ENCODE measurements at places on chromosomes 1 and 21. TPM values are rescaled to one million over a fixed set of nuclear protein-coding genes. Genes with fewer than 3 reads are reported as not detected.
A peak's percentile ranks its signal among the peaks of the same experiment; 100 is the strongest.

DNA sequence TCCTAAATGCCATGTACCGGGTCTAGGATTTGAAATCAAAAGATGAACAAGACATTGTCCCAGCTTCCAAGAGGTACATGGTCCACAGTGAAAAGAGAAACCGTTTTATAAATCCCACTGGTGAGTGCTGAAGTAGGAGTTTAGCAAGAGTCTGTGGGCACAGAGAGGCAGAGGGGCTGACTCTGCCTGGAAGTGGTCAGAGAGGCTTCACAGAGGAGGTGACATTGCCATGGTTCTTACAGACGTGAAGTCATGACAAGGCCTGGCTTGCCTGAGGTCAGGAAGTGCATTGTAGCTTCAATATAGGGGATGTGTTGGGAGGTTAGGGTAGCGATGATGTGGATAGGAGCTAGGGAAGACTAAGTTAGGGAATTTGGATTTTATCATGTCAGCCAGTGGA, 28.4 kb downstream of the MAPKAPK2 start:
- peak; percentile 83 for DNase-seq
- H3K4me1 ChIP-seq, result peaks cover 82% of the 10 kb centered on the region
- H3K36me3 ChIP-seq, result peaks cover 1% of the 10 kb centered on the region
- H3K4me3 ChIP-seq, result peak overlapping the region; percentile 9

- no peaks in the 10 kb centered on the region for H3K4me1 ChIP-seq
- no peak overlapping the region for H3K27ac ChIP-seq
- no peaks in the 10 kb centered on the region for H3K36me3 ChIP-seq
- DNase-seq, result no peak
Observed at GRCh38 chr1:63878932-63879331, 105.1 kb downstream of the ROR1 start.

GRCh38 chr1:24996456-24996855, 66.4 kb upstream of the RUNX3 start:
- peak overlapping the region; percentile 96 for H3K27ac ChIP-seq
- peaks cover 98% of the 10 kb centered on the region for H3K4me1 ChIP-seq
- no peak overlapping the region for H3K4me3 ChIP-seq
- DNase-seq, result no peak

GRCh38 chr1:161128591-161129420, 3.7 kb downstream of the DEDD start:
- peaks cover 43% of the 10 kb centered on the region for H3K36me3 ChIP-seq
- H3K4me1 ChIP-seq, result peaks cover 44% of the 10 kb centered on the region
- no peak for DNase-seq

DNA sequence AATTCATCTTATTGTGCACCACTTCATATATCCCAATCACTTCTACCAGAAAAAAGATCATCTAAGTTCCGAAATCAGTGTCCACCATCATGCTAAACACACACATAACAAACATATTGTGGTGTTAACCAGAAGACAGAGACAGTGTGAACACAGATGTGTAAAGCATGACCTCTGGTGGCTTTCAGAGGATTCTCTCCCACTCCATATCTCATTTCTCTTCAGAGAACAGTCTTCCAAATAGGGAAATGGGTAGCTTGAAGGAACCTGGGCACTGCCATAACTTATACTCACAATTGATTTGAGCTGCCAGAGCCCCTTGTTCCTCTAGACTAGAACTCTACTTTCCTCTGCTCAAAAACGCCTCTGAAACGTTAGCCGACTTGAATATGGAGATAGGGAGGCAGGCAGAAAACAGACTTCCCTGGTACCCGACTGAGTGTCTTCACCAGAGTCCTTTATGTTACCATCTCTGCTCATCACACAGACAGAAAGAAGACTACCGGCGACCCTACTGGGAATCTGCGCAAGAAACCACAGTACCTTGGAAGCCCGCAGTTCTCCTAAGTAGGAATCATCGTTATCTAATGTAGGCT, 1.8 kb upstream of the ELAPOR1 start:
- no peak for DNase-seq
- no peak overlapping the region for H3K4me3 ChIP-seq
- H3K27ac ChIP-seq, result no peak overlapping the region

DNA sequence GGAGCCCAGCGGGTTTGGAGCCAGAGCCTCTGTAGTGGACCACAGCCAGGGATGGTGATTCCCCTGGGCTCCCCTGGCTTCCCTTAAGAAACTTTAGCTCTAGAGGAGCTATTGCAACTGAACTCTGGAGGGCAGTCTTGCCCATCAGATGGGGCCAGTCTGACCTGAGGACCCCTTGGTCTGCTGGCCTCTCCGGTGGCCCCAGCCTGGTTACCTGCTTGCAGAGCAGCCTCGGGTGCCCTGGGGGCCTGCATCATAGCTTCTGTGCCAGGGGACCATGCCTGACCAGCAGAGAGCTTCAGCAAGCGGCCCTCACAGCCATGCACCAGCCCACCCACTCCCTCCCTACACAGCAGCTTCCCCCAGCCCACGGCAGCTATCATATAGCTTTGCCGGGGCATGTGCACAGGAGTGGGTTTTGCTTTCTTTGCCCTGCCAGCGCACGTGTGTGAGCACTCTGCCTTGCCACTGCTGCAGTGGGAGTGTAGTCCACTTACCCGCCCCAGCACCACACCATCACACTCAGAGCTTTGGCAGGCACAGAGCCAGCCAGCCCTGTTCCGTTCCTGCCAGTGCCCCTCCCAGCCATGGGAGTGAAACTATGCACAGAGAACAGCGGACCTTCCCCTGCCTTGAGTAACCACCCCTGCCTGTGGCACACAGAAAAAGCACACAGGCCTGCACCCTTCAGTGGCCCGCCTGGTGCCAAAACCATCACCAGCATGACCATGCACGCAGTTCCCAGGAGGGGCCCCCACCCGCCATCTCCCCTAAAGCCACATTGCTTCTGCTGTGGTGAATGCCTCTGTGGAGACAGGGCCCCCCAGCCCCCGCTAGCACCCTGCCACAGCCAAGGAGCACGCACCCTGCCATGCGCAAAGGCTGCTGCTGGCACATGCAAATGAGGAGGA, 442.9 kb upstream of the NEGR1 start:
- no peaks in the 10 kb centered on the region for H3K36me3 ChIP-seq
- no peak overlapping the region for H3K27ac ChIP-seq
- H3K4me3 ChIP-seq, result no peak overlapping the region
- no peaks in the 10 kb centered on the region for H3K4me1 ChIP-seq

DNA sequence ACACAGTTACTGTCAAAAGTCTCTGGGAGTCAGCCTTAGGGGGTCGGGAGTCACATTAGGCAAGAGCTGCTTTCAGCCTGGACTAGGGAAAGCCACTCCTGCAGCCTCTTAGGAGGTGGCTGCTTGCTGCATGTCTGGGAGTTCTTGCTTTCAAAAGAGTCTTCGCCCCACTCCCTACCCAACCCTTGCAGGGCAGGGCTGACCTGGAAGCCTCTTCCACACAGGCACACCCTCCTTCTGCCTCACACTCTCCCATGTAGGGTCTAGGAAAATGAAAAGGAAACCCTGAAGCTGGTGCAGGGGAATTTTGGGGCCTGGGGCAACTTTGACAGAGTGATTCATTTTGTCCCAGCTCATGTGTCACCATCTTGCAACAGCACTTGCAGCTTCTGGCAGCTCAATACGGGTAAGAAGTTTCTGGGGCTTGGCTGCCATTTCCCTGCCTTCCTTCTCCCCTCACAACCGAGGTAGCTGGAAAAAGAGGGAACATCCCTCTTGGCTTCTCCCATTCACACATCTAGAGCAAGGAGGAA, 37.3 kb downstream of the KCND3 start:
- no peak for DNase-seq
- peaks cover 4% of the 10 kb centered on the region for H3K4me1 ChIP-seq
- no peak overlapping the region for H3K4me3 ChIP-seq
- H3K27ac ChIP-seq, result no peak overlapping the region
- no peaks in the 10 kb centered on the region for H3K36me3 ChIP-seq
- H3K27me3 ChIP-seq, result peaks cover 29% of the 10 kb centered on the region

DNA sequence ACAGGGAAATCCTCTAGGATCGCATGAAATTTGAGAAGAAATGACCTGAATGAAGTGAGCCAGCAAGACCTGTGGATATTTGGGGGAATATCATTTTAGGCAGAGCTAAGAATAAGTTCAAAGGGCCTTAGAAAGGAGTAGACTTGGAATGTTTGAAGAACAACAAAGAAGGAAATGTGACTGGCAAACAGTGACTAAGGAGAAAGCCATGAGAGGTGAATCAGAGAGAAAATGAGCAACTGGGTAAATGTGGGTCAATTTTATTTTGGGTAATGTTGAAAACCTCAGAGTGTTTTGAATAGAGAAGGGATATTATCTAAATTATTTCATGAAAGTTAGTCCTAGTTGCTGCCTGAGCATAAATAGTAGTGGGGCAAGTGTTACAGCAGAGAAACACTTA, 672.8 kb downstream of the LMO4 start:
- no peak overlapping the region for H3K27ac ChIP-seq
- DNase-seq, result no peak
- no peaks in the 10 kb centered on the region for H3K36me3 ChIP-seq
- H3K4me1 ChIP-seq, result no peaks in the 10 kb centered on the region
- H3K4me3 ChIP-seq, result no peak overlapping the region

GRCh38 chr1:210407207-210407886, 78.6 kb downstream of the HHAT start:
- H3K27ac ChIP-seq, result no peak overlapping the region
- DNase-seq, result peak; percentile 72
- H3K27me3 ChIP-seq, result peaks cover 7% of the 10 kb centered on the region
- no peak overlapping the region for H3K4me3 ChIP-seq
- peaks cover 2% of the 10 kb centered on the region for H3K4me1 ChIP-seq

FAM78B gene
- total RNA-seq, result 0.15 TPM

- H3K27ac ChIP-seq, result no peak overlapping the region
- no peak overlapping the region for H3K4me3 ChIP-seq
- DNase-seq, result no peak
- H3K27me3 ChIP-seq, result peaks cover 10% of the 10 kb centered on the region
Observed at GRCh38 chr1:7069931-7070330, 284.7 kb downstream of the CAMTA1 start.

DNA sequence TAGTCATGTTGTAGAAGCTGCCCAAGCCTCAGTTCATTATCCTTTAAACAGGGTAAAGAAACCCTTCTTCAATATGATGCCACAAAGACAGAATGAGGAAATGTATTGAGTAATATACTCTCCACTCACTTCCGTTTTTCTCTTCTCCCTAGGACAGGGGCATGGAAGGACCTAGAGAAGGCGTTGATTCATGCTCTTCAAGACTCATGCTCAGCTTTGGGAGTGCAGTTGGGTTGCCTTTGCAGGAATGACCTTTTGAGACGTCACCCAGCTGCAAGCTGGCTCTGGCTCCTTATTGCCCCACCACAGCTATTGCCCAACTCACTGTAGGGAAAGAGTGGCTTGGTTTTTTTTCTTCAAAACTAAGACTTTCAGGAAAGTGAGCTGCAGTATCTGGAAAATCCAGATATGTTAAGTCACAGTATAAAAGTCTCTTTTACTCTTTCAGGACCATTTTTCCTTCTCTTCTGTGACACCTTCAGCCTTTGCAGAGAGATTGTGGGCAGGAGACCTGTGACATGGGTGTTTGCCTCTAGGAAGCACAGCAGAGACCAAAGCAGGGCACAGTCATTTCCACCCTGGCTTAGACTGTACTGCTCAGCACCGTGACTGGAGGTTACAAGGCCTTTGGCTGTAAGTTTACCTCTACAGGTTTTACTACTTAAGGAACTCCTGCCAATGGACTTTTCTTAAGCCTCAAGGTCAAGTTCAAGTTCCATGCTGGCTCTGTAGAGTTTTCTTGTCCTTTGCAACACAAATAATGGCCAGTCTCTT, 39.5 kb downstream of the XCL2 start:
- peaks cover 30% of the 10 kb centered on the region for H3K36me3 ChIP-seq
- no peaks in the 10 kb centered on the region for H3K27me3 ChIP-seq
- peaks cover 92% of the 10 kb centered on the region for H3K4me1 ChIP-seq
- no peak overlapping the region for H3K4me3 ChIP-seq

GRCh38 chr1:6235296-6235677, 477 bp downstream of the ICMT start:
- peaks cover 27% of the 10 kb centered on the region for H3K4me1 ChIP-seq
- H3K27me3 ChIP-seq, result peaks cover 19% of the 10 kb centered on the region
- no peak for DNase-seq
- peak overlapping the region; percentile 84 for H3K27ac ChIP-seq
- H3K4me3 ChIP-seq, result peak overlapping the region; percentile 86

GRCh38 chr1:88774151-88774556, 90.1 kb downstream of the PKN2 start:
- H3K36me3 ChIP-seq, result peaks cover 64% of the 10 kb centered on the region
- H3K27me3 ChIP-seq, result no peaks in the 10 kb centered on the region
- no peak for DNase-seq
- peaks cover 15% of the 10 kb centered on the region for H3K4me1 ChIP-seq

- H3K36me3 ChIP-seq, result peaks cover 21% of the 10 kb centered on the region
- peaks cover 4% of the 10 kb centered on the region for H3K4me1 ChIP-seq
- no peak for DNase-seq
- no peaks in the 10 kb centered on the region for H3K27me3 ChIP-seq
Observed at GRCh38 chr1:231279683-231280082, 38.7 kb downstream of the GNPAT start.

- H3K27ac ChIP-seq, result peak overlapping the region; percentile 5
- no peaks in the 10 kb centered on the region for H3K27me3 ChIP-seq
- no peaks in the 10 kb centered on the region for H3K36me3 ChIP-seq
- H3K4me3 ChIP-seq, result no peak overlapping the region
Observed at GRCh38 chr1:225462714-225463574, 35.1 kb upstream of the LBR start.

DNA sequence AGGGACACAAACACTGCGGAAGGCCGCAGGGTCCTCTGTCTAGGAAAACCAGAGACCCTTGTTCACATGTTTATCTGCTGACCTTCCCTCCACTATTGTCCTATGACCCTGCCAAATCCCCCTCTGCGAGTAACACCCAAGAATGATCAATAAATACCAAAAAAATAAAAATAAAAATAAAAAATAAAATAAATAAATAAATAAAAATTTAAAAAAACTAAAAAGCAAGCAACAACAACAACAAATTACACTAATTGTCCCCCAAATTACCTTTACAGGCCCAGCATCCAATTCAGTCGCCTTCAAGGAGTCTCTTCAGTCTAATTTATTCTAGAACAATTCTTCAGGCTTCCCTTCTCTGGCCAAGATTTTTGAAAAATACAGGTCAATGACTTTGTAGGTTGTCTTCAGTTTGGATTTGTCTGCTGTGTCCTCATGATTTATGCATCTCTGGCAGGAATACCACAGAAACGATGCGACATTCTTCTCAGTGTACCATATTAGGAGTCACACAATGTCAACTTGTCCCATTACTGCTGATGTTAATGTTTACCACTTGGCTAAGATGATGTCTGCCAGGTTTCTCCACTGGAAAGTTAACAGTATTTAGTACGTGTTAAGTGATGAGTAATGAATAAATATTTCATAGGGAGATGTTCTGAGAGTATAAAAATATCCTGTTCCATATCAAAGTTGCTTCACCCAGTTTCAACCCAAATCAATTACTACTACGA, 20.3 kb upstream of the BMP8B start:
- H3K4me3 ChIP-seq, result no peak overlapping the region
- H3K36me3 ChIP-seq, result peaks cover 3% of the 10 kb centered on the region
- no peak overlapping the region for H3K27ac ChIP-seq

PRR9 gene
- total RNA-seq, result not detected

- peak overlapping the region; percentile 83 for H3K27ac ChIP-seq
- peak overlapping the region; percentile 8 for H3K4me3 ChIP-seq
- H3K4me1 ChIP-seq, result peaks cover 59% of the 10 kb centered on the region
Observed at GRCh38 chr1:167541610-167542009, 12.0 kb downstream of the CREG1 start.

GRCh38 chr1:245475961-245476516, 321.3 kb downstream of the KIF26B start:
- H3K27me3 ChIP-seq, result no peaks in the 10 kb centered on the region
- DNase-seq, result no peak
- H3K27ac ChIP-seq, result no peak overlapping the region
- H3K36me3 ChIP-seq, result no peaks in the 10 kb centered on the region
- H3K4me3 ChIP-seq, result no peak overlapping the region

HMGCS2 gene
- total RNA-seq, result not detected
